ENCODE measurements at places on chromosomes 1 and 21. TPM values are rescaled to one million over a fixed set of nuclear protein-coding genes. Genes with fewer than 3 reads are reported as not detected.

The LHX4 gene
- total RNA-seq, result 4.6 TPM

DNA sequence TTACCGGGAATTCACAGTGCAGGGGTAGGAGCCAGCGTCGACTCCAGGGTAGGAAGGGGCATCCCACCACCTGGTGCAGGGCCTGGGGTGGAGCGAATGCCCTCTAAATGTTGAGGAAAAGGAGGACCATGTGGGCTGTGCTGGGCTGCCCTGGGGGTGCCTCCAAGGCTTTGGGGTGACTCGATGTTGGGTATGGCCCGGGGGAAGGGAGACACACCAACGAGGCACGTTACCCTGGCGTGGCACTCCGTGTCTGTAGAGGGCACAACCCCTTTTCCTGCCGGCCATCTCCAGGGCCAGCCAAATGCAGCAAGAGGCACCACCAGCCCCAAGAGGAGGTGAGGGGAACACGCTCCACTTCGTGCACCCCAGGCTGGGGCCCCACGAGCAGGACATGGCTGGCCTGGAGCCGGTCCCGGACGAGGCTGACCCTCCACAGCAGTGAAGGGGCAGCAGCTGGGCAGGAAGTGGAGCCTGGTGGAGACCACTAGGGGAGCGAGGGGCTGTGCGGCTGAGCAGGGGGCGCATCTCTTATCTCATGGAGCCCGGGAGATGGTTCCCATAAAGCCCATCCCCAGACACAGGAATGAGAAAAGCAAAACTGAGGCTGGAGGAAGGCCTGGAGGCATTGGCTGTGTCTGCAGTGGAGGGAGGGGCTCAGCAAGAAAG, 11.2 kb downstream of the ACTRT2 start:
- DNase-seq, result no peak

- DNase-seq, result no peak
Measured at GRCh38 chr1:33436557-33437285, 5.8 kb upstream of the PHC2 start.

The LORICRIN gene
- total RNA-seq, result not detected

- no peak for DNase-seq
Measured at GRCh38 chr1:54405898-54406293, 298 bp downstream of the SSBP3 start.

The LIPI gene
- total RNA-seq, result not detected

DNA sequence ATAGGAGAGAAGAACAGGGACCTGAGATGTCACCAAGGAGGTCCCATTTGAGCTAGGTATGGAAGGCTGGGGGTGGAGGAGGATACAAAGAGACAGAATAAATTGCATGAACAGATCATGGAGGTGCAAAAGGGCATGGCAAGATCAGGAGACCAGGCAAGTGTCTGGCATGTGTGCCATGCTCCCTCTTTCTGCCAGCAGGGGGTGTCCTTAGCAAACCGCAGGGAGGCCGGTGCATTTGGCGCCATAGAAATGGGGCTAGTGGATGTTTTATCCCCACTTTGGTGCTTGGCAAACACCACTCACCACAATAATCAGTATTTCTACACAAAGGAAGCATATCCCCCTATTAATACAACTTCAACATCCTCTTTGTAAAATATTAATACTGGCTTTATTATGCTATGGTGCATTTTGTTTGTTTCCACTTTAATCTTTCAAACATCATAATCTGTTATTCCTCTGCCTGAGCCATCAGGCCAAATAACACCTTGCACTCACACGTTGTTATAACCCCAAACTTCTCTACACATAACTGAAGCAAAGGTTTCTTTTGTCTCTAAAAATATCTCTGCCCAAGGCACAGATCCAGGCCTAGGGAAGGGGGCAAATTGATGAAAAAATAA, 25.9 kb downstream of the S100A6 start:
- DNase-seq, result peak; percentile 33
